ENCODE measurements at places on chromosomes 1 and 21.

DNA sequence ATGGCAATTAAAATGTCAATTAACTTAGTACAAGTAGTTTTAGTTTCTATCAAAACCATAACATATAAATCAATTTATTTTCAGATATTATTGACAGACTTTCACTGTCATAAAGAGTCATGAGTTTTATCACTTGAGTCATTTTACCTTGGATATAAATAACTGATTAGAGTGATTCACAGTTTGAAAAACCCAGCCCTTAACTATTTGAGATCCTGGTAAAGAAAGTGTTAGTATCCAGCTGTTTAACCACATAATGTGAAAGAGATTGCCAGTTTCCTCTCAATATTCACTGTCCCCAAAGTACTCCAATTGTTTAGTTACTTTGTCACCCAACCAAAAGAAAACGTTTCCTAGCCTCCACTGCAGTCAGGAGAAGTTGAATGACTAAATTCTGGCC lies 91.3 kb downstream of the UCHL5 start:
- DNase-seq, result no peak

DNA sequence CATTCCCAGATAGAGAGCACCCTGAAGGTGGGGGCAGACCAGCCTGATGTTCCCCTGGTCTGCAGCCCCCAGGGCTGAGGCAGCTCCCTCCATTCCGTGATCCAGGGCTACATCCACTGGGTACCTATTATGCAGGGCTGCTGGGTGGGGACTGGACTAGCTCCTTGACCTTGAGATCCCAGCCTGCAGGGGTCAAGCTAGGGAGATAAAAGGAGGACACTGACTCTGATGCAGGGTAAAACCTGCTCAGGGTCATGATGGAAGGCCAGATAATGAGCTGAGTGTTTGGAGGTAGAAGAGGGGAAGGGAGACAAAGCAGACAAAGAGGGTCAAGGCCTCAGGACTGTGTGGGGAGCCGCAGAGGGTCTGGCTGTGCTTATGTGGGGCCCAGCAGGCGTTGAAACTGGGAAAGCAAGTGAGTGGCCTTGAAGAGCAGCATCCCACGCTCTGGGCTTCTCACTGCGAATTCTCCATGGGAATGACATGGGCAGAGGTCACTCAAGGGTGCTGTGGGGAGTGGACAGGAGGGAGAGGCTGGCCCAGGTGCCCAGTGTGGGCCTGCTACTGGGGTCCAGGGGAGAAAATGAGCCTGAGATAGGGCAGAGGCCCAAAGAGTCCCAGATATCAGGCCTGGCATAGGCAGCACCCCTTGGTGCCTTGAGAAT lies 9.7 kb downstream of the FOXO6 start:
- no peak for DNase-seq

GRCh38 chr1:168706391-168706992 lies 22.5 kb downstream of the DPT start:
- no peak for DNase-seq

GRCh38 chr1:93257889-93258288 lies 77.4 kb downstream of the CCDC18 start:
- no peak for DNase-seq

GRCh38 chr21:31658053-31658452 lies 1.4 kb upstream of the SOD1 start:
- no peak for DNase-seq

DNA sequence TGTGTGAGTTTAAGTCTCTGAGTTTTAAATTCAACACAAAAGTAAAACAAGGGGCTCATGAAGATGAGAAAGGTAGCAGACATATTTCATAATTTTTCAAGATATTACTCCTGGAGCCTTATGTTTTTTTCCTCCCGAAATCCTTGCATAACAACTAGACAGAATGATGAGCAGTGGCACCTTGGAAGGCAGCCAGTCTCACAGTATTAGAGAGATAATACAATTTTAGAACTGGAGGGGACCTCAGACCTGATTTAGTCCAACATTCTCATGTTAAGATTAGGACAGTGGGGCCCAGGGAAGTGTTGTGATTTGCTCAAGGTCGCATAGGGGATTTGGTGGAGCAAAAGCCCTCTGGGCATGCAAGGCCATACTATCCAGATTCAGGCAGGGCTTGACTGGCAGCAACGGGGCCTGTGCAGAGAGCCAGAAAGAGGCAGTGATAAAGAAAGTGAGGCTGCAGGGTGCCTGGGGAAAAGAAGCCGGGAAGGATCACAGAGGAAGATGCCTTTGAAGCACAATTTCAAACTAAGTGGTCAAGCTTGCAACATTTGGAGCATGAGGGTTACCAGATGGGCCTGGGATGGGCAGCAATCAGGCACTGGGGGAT lies 31.4 kb upstream of the BCL9 start:
- DNase-seq, result no peak

GRCh38 chr1:115906627-115907026 lies 65.7 kb upstream of the NHLH2 start:
- DNase-seq, result no peak

DNA sequence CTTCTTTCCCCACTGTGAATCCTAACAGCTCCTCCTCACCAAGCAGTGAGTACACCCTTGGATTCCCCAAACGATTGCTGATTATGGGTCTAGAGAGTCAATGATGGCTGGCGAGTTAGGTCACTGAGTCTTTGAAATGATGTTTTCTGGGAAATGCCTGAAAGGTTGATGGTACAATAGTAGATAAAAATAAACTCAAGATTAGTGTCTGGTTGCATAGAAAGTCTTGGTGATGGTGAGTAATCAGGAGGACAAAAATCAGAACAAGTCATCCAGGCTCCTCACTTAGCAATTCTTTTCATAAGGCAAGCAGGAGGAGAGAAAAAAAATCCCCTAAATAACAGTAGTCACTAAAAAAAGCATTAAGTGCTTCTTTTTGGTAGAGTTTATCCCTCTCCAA lies 22.6 kb downstream of the HLX start:
- DNase-seq, result no peak

- peak; percentile 95 for DNase-seq
Measured at GRCh38 chr1:28437924-28438699, 67.7 kb upstream of the RCC1 start.

DNA sequence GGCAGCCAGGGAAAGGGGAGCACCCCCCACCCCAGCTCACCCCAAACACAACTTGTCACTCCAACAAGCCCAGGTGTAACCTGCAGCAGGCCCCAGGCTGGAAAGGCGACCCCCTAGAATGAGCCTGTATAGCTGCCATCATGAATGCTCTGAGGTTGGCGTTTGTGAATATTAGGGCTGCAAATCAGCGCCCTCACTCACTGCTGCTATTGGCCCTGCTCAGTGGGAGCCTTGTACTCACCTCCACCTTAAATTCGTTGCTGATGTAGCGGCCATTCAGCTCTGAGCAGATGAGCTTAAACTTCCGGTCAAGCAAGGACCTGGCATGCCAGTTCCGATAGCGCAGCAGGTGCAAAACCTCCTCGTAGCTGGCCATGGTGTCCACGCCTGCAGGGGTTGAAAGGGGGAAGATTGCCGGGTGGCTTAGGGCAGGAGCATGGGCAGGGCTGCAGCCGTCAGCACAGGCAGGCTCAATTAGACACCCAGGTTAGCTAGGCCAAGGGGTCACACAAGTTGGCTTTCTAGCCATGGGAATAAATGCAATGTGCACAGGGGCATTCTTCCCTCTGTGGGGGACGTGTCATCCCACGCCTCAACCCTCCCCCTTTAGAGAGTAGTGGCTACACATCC lies 81.7 kb downstream of the PIK3CD start:
- DNase-seq, result no peak

- DNase-seq, result no peak
Measured at GRCh38 chr1:150083907-150084306, 16.3 kb downstream of the VPS45 start.

- DNase-seq, result no peak
Measured at GRCh38 chr21:34223376-34223775, 140.4 kb upstream of the KCNE2 start.

- no peak for DNase-seq
Measured at GRCh38 chr21:30769724-30770431, 14.7 kb upstream of the KRTAP21-1 start.

DNA sequence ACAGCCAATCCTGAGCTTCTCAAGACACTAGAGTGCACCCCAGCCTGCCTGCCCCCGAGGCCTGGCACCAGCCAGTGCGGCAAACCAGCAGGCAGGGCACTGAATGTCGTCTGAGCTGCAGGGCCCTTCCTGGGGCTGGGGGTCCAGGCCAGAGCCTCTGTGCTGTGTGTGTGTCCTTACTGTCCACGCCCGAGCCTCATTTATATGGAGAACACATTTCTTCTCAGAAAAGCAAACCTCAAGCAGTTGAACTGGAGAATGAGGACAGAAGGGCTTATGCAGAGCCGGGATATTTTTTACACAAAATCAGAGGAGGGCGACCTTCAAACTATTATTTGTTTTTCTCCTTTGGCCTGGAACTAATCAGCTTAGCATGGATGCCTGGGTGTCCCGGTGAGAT lies 52.7 kb downstream of the POFUT2 start:
- DNase-seq, result no peak

DNA sequence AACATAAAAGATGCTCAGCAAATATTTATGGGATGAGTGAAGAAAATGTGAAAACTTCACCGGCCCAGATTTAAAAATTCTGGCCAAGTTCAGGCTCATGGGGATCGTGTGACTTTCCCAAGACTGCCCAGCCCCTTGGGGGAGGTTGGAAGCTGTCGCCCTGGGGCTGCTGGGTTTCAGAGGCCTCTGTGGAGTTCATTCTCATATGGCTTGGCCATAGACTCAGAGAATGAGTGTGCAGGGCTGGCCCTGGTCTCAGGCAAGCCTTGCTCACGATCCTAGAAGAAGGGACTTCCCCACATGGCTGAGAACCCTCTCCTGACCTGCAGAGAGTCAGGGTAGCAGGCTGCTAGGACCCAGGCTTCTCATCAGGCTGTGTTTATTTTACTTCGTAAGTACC lies 24.6 kb downstream of the PADI2 start:
- no peak for DNase-seq

GRCh38 chr1:211606914-211607753 lies 28.2 kb upstream of the SLC30A1 start:
- no peak for DNase-seq

DNA sequence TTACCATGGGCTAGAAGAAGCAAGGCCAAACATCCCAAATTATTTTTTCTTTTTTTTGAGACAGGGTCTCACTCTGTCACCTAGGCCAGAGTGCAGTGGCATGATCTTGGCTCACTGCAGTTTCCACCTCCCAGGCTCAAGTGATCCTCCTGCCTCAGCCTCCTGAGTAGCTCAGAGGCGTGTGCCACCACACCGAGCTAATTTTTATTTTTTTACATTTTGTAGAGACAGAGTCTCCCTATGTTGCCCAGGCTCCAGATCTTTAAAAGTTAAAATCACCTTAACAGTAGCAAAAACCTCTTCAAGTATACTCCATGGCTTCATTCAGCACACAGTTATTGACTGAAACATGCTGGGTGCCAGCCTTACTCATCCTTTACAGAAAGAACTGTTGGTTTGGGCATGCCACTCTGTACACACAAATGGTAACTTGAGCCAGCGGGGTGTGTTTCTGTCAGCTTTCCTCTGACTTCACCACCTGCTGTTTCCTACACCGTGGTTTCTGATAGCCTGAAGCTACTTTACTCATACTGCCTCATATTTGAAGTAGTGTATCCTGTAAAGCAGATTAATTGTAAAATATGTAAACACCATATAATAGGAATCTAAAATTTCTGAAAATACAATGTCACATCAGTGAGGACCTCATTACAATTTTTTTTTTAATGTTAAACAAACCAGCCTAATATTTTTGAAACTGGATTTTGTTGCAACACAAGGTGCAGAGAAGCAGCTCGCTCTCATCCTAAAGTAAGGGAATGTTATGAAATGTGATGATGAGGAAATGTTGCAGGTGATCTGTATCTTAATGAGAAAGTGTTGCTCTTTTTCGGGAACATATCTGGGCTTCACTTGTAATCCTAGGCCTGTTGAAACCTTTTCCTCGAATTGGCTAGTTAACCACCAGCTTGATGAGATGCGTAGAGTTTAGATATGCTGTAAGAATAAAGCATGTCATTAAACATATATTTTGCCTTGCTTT lies 113.9 kb downstream of the ATP5PO start:
- peak; percentile 38 for DNase-seq

- DNase-seq, result no peak
Measured at GRCh38 chr21:17250778-17251241, 262.0 kb upstream of the CXADR start.

GRCh38 chr1:26932531-26932930 lies 11.0 kb downstream of the NUDC start:
- no peak for DNase-seq

DNA sequence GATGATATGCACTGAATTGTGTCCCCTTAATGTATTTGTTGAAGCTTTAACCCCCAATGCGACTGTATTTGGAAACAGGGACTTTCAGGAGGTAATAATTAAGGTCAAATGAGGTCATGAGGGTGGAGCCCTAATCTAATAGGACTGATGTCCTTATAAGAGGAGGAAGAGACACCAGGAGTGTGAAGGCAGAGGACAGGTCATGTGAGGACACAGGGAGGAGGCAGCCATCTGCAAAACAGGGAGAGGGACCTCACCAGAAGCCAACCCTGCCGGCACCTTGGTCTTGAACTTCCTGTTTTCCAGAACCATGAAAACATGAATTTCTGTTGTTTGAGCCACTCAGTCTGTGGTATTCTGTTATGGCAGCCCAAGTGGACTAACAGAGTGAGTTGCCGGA lies 15.3 kb downstream of the SYF2 start:
- no peak for DNase-seq
